ENCODE measurements at places on chromosomes 6 and 20.

GRCh38 chr6:154604119-154604518 lies 93.6 kb upstream of the CNKSR3 start:
- no peak for DNase-seq

DNA sequence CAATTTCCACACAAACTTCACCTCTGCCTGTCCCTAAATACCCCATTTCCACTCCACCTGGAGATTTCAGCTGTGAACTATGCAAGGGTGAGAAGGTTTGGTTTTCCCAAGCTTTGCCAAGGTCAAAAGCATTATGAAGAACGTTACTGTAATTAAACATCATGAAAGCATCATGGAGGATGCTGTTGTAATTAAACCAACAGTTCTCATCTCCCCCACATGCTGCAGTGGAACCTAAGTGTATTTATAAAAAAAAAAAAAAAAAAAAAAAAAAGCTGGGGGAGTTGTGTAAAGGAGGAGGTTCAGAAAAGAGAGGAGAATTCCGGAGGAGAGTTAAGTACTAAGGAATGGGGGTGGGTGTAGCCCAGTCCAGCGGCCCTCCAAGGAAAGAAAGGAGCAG lies 474.9 kb upstream of the JARID2 start:
- no peak for DNase-seq

DNA sequence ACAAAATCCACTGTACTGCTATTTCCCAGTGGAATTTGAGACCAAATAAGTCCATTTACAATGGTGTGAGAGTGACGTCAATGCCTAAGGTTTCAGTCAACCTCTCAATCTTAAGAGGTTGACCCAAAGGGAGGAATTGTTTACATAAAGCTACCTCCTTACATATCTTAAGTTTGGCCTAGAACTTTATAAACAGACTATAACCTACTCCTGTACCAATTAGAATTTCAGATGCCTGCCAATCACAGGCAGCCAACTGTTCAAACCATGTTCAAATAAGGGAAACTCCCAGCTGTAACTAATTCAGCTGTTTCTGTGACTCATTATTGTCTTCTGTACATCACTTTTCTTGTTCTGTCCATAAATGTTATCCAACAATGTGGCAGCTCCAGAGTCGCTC lies 14.5 kb downstream of the LGSN start:
- DNase-seq = no peak

GRCh38 chr6:158835616-158836221 lies 16.6 kb upstream of the EZR start:
- DNase-seq = no peak

- DNase-seq = peak; percentile 47
Measured at GRCh38 chr6:44009425-44010321, 117.6 kb downstream of the MRPL14 start.

DNA sequence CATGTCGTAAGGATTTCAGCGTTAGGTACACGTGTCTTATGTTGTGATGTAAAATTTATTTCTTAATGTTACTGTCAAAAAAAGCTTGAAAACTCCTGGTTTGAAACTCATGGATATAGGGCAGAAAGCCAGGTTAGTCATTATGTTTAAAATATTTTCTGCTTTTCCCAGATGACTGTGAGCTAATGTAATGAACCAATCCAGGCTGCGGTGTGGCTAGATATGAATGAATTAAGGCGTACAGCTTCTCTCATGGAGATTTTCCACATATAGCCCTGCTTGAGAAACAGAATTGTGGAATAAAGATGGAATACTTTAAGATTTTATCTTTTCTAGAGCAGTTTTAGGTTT lies 80.3 kb upstream of the STMND1 start:
- DNase-seq = no peak

DNA sequence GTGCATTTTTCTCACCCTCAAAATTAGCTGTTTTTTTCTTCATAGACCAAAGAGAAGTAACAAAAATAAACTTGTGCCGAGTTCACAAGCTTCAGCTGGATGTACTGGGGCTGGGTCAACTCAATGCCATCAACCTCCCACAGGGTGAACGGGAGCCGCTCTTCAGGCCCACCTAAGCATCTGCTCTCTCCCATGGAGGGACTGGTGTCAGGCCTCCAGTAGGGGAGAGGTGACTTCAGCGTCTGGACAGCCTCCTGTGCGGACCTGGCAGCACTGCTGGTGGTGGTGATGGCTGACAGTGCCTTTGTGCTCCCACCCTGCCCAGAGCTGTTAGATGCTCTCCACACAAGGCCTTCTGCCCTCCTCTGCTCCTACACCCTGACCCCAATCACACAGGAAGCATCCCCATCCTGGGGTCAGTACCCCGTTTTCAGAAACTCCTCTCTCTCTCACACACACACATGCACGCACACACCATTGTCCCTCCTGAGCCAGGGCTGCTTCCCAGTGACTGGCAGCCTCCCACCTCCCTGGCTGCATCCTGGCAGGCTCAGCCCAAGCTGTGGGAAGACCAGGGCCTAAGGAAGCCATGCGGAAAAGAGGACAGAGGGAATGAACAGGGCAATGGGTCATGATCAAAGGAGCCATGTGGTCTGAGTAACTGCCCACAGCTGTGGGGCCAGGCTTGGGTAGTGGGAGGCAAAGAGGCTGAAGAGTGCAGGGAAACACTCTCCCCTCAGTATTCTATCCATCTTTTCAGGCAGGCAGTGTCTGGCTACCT lies 17.7 kb downstream of the CST8 start:
- DNase-seq = no peak

GRCh38 chr6:75466636-75467035 lies 27.0 kb downstream of the FILIP1 start:
- no peak for DNase-seq

- DNase-seq = no peak
Measured at GRCh38 chr6:106885679-106886078, 88.8 kb downstream of the CD24 start.

- DNase-seq = no peak
Measured at GRCh38 chr6:116390581-116390980, 19.8 kb downstream of the DSE start.

GRCh38 chr6:101770116-101770515 lies 376.6 kb downstream of the GRIK2 start:
- no peak for DNase-seq

DNA sequence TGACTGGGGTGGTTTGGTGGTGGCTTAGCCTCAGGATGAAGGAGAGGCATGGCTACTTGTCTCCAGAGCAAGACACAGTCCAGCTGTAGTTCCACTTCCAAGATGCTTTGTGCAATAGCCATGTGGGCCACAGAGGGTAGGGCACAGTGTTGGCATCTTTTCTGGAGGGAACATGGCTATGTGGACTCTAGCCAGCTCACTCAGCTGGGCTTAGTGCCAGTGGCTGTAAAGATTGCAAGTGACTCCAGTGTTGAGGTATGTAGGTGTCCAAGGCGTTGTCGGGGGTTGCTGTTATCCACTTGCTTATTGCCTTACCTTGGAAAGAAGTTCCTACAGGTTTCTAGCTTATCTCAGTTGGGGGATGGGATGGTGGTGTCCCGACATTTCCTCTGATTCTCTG lies 233.4 kb downstream of the CD109 start:
- no peak for DNase-seq

DNA sequence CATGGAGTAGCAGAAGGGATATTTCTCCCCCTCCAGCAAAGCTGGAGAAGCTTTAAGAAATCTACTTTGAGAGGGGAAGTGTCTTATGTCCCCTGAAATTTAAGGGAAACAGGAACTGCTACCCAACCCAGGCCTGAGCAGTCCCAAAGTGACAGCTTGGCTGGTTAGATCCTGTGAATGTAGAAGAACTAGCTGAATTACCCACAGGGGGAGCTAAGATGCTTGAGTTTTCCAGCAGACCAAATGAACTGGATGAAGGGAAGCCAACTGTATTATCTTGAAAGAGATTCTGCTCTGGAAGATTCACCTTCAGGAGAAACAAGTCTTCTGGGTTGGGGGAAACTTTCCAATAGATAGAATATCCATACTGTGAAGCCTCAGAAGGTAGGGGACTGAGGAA lies 303.3 kb upstream of the MMS22L start:
- no peak for DNase-seq

DNA sequence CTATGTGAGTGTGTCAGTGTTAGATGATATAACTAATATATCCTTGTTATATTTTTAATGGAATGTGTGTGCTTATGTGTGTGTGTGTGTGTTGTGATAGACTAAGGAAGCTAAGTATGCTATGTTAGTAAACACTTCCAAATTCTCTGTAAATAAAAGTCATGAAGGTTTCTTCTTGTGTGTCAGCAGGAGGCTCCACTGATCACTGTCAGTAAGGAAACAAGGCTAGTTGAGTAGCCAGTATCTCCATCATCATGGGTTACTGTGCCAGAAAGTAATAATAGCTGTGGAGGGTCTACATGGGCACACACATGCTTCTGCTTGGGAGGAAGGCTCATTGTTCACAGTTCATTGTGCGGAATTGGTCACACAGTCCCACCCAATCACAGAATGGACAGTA lies 302.8 kb upstream of the RNF217 start:
- no peak for DNase-seq

- no peak for DNase-seq
Measured at GRCh38 chr6:147116056-147116455, 88.2 kb upstream of the STXBP5 start.

DNA sequence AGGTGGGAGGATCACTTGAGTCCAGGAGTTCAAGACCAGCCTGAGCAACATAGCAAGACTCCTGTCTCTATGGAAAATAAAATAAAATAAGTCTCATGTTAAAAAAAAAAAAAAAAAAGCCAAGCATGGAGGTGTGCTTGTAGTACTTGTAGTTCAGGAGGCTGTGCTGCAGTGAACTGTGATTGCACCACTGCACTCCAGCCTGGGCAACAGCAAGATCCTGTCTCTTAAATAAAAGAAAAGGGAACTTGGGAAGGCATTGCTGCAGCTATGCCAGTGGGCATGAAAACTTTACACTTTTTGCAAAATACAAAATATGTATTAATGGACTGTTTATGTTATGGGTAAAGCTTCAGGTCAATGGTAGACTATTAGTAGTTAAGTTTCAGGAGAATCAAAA lies 37.5 kb upstream of the REV3L start:
- DNase-seq = no peak

DNA sequence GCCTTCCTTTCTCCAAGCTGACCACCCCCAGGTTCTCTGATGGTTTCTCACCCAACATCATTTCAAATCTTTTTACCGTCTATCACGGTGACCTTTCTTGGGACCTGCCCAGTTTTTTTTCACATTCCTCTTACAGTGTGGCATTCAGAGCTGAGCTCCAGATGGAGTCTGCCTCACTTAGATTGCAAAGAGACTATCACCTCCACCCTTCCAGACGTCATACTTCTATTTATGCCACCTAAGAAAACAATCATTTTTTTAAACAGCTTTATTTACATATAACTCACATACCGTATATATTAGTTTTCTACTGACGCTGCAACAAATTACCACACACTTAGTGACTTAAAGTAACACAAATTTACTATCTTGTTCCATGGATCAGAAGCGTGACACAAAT lies 32.3 kb upstream of the CTNNBL1 start:
- DNase-seq = no peak

GRCh38 chr20:40090236-40090635 lies 598.8 kb downstream of the MAFB start:
- no peak for DNase-seq

GRCh38 chr6:41222513-41222912 lies 5.6 kb upstream of the TREML4 start:
- no peak for DNase-seq

- no peak for DNase-seq
Measured at GRCh38 chr20:57891014-57891413, 181.2 kb upstream of the PMEPA1 start.

DNA sequence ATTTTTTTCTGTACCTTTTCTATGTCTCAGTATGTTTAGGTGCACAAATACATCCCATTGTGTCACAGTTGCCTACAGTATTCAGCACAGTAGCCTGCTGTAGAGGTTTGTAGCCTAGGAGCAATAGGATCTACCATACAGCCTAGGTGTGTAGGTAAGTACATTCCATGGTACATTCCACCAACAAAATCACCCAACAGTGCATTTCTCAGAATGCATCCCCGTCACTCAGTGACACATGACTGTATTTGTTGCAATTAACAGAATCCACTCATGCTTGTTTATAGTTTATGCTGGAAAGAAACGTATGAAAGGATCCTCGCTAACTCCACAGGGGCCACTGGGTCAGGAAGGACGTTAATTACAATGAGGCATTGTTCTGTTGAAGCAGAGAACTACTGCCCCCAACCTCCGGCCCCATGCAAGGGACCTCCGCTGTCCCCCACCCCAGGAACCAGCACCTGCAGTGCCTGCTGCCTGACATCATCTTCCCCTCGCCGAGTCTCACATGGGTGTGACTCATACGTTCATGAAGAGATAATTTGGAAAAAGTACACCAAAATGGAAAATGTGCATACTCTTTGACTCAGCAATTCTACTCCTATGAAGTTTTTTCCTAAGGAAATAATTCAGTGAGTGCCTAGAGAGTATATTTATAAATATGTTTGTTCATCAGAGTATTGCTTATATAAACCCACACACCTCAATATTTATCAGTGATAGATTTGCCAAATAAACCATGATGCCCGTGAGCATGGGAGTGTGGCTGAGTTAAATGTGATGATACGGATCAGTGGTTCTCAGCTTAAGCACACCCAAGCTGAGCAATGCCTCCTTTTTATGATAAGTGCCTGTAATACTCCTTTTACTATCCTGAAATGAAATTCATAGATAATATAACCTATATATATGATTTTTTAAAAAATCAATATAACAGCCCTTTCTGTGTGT lies 156.4 kb upstream of the ECI2 start:
- no peak for DNase-seq

DNA sequence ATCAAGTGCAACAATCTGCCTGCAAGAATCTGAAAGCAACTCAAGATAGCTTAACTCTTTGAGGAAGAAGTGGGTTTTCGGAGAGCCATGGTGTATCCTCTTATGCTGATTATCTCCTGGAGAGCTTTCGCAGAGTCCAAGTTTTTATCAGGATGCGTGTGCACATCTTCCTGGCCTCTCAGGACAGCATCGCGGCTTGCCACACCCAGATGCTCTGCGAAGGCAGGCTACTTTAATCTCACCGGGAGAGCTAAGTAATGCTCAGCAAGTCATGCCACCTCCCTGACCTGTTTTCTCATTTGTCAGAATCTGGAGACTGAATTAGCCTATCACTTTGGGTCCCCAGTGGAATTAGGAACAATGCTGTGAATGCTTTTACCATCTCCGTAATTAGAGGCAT lies 52.9 kb downstream of the TTI1 start:
- no peak for DNase-seq

DNA sequence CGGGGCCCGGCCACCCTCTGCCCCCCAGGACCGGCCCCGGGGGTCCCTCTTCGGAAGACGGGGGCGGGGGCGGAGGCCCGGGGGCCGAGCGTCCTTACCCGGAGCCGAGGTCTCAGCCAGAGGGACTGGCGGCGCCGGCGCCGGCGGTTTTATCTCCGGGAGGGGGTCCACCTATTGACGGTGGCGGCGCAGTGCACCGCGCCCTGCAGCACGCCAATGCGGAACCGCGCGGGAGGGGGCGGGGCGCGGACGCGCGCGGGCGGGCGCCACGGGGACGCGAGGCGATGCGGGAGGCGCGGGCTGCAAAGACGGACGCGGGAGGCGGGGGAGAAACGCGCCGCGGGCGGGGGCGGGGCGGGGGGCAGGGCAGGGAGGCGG lies at the start of gene EEF1A2:
TSS of gene EEF1A2 (minus strand) at position 124 of the 378 bp plus-strand sequence. CDS start 1,320 bp downstream, outside the sequence.
- no peak for DNase-seq
